ENCODE measurements at places on chromosomes 6 and 20.

GRCh38 chr20:61733891-61734732 is 331.6 kb downstream of the TAF4 start:
- DNase-seq = no peak

DNA sequence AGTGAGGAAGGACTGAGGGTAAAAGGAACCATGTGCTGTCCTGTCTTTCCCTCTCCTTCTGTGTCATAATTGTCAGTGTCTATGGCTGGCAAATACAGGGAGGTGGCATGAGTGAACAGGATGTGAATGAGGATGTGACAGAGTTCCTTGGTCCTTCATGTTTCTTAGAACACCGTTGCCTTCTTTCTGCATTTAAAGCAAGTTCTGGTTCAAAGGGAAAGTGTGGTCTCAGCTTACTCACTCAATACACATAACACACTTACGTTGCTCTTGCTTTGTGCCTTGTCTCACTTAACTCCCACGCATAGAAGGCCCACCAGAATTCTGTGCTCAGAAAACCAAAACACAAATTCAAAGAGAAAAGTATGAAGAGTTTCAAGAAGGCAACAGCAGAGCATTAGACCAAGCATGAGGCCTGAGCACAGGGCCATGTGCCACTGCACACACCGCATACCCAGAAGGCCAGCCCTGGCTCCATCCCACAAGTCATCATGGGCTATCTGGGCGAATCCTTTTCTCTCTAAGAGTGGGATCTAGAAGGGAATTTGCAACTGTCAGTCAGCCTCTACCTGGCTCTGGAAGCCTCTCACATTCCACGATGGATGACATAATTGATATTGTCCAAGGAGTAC is 38.9 kb upstream of the SAYSD1 start:
- no peak for DNase-seq

DNA sequence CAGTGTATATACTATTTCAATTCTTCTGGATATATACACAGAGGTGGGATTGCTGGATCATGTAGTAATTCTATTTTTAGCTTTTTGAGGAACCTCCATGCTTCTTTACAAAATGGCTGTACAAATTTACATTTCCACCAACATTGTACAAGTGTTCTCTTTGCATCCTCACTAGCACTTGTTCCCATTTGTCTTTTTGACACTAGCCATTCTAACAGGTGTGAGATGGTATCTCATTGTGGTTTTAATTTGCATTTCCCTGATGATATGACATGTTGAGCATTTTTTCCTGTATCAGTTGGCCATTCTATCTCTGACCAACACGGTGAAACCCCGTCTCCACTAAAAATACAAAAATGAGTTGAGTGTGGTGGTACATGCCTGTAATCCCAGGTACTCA is 68.1 kb upstream of the PMEPA1 start:
- DNase-seq = no peak

- no peak for DNase-seq
These were observed 232.2 kb downstream of the LY86 start for GRCh38 chr6:6820641-6821238.

DNA sequence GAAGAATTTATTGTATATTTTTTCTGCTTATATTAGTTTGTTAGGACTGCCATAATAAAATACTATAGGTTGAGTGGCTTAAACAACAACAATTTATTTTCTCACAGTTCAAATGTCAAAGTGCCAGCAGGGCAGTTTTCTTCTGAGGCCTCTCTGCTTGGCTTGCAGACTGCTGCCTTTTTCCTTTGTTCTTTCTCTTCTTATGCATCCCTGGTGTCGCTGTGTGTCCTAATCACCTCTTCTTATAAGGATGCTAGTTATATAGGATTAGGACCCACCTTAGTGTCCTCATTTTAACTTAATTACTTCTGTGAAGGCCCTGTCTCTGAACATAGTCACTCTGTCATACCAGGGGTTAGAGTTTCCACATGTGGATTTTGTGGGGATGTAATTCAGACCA is 354.4 kb downstream of the NKAIN2 start:
- no peak for DNase-seq

GRCh38 chr6:28355743-28356665 is 6.3 kb downstream of the ZKSCAN3 start:
- DNase-seq = peak; percentile 71

DNA sequence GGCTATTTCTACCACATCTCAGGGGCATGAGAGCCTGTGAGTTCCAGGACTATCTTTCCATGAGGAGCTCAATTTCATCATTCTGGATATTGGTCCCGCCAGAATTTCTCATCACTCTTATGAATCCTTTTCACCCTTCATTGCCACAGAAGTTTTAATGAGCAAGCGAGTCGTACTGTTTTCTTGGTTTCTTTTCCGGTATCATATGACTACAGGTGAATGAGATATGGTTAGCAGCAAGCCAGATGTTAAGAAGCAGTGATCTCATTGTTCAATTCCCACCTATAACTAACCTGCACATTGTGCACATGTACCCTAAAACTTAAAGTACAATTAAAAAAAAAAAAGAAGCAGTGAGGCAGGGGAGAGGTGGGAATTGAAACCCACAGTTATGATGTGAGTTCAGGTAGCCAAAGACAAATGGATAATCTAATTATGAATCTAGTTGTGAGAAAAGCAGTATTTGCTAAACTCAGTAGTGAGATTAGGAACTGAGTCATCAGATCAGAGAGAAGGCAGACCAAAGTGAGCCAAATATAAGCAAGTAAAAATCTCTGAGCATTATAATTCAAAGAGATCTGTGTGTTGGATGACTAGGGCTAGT is 78.0 kb upstream of the ELOVL5 start:
- peak; percentile 76 for DNase-seq

GRCh38 chr6:143556529-143556928 is 45.0 kb upstream of the FUCA2 start:
- DNase-seq = no peak

DNA sequence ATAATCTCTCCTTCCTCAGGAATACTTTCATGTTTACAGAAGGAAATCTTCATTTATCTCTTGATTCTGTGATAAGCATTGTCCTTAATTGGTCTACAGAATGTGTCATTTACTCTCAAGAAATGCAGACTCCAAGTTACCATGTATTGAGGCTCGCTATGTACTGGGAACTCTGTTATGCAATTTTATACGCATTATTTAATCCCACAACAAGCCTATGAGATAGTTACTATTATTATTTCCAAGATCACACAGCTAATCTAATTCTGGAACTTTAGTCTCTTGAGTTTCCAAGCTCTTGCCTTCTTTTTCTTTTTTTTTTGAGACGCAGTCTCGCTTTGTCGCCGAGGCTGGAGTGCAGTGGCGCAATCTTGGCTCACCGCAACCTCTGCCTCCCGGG is 30.0 kb upstream of the RAB23 start:
- DNase-seq = no peak

- no peak for DNase-seq
These were observed 1.5 kb downstream of the HTR1B start for GRCh38 chr6:77461796-77462195.

DNA sequence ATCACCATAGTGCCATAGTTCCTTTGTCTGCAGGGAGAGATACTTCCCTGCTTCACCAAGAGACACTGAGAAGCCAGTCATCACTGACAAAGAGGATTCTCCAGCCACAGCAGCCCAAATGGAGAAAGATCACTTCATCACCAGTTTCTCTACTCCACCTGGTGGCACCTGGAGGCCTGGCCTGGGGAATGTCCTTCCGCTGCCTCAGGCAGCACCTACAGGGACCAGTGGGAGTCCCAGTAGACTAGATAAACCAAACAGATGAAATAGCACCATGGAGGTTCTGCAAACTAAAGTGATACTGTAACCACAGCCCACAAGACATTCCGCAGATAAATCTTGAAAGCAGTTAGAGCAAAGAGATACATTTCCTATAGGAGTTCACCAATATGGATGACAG is 266.5 kb downstream of the C6orf118 start:
- no peak for DNase-seq

DNA sequence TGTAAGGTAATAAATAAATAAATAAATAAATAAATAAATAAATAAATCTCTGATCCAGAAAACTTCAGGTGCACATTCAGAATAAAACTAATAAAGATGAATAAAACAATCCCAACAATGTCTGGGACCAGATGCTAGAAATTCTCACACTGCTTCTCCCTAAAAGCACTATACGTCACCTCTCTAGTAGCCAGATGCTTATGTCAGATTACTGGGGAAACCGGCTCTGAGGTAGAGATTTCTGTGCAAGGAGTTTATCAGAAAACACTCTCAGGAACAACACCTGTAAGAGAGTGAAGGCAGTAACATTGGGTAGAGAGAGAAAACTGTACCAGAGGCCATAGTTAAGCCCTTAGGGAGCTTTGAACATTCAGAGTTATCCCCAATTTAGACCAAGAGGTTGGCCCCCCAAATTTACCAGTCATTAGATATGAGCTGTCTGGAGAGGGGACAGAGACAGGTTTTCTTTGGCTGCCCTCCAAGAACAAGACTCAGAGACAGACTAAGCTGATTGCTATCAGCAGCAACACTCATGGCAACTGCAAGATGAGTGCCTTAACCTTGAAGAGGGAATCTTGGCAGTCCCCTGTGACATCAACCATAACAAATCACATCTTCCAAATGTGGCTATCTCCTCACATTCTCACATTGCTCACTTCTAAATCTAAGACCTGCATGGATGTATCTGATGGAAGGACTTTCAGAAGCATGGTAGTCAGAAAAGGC is 151.2 kb upstream of the BMP5 start:
- DNase-seq = no peak

DNA sequence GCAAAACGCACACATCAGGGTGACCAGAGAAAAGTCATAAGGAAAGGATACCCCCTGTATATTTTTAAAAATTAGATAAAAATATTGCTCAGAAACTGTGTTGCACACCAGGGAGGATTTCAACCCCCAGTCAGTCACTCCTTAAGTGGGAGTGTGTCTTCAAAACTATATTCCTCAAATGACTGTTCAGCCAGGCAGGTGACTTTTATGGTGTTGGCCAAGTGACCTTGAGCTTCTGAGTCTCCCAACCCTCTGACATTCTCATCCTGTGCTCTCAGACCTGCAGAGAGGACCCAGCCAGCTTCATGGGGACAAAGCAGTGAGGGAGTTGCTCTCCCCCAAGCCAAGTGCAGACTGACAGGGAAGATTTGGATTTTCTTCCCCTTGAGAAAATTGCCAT is 311.9 kb upstream of the JARID2 start:
- no peak for DNase-seq

DNA sequence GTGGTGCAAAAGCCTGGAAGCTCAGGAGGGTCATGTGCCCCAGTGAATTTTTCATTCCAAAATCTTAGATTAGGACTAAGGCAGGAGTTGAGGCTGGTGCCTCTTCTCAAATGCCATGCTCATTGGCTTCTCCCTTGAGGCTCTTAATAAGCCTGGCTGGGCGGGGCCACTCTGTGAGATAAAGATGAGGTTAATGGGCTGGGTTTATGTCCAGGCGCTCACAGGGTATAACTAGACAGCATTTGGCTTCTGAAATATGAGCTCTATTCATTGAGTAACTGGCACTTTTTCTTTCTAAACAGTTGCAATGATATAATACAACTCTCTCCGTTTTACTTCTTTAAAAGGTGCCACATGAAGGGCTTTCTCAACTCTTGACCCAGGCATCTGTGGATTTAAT is 156.3 kb downstream of the SCML4 start:
- DNase-seq = no peak

DNA sequence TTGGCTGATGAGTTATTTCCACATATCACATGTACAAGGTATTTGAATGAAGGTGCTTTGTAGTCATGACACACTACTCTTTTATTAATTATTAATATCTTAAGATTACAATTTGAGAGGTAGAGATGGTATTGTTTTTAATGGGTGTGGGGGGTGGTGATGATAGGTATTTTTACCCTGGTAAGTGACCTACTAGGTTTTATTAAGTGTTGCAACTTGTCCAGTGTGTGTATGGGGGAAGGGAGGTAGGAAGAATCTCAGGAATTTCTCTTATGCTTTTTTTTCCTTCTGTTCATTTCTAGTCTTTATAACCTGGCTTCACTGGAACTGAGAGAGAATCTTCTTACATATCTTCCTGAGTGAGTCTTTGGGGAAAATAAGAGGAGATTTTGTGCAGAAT is 101.4 kb downstream of the LRRC1 start:
- DNase-seq = no peak

- no peak for DNase-seq
These were observed 117.5 kb upstream of the QKI start for GRCh38 chr6:163296835-163297519.
